ENCODE measurements at places on chromosomes 12 and 14. TPM values are rescaled to one million over a fixed set of nuclear protein-coding genes. Genes with fewer than 3 reads are reported as not detected.

The BCAT1 gene
- total RNA-seq = 110 TPM

The ESPL1 gene
- 11.8 TPM for total RNA-seq

DNA sequence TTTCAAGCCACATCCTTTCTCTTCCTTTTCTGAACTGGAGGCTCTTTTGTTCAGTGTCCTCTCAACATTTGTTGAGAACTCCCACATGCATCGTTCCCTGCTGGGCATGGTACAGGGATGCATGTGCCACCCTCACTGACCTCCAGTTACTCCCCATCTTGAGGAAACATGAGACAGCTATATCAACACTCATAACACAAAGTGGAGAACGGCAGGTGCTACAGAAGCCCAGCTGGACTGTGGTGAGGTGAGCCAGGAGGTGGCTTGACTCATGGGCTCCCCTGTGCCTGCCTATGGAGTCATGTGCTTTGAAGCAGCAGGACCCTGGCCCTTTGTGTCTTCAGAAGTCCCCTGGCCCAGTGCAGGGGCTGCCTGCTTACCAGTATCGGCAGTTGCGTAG is 9.7 kb downstream of the MYH6 start:
- H3K27ac ChIP-seq = no peak overlapping the region
- DNase-seq = no peak
- no peaks in the 10 kb centered on the region for H3K36me3 ChIP-seq
- peaks cover 7% of the 10 kb centered on the region for H3K27me3 ChIP-seq

GRCh38 chr14:24379907-24380730 is 12.1 kb downstream of the NFATC4 start:
- no peak overlapping the region for H3K27ac ChIP-seq
- H3K4me3 ChIP-seq = no peak overlapping the region
- H3K27me3 ChIP-seq = peaks cover 5% of the 10 kb centered on the region
- DNase-seq = no peak
- H3K4me1 ChIP-seq = peaks cover 6% of the 10 kb centered on the region

DNA sequence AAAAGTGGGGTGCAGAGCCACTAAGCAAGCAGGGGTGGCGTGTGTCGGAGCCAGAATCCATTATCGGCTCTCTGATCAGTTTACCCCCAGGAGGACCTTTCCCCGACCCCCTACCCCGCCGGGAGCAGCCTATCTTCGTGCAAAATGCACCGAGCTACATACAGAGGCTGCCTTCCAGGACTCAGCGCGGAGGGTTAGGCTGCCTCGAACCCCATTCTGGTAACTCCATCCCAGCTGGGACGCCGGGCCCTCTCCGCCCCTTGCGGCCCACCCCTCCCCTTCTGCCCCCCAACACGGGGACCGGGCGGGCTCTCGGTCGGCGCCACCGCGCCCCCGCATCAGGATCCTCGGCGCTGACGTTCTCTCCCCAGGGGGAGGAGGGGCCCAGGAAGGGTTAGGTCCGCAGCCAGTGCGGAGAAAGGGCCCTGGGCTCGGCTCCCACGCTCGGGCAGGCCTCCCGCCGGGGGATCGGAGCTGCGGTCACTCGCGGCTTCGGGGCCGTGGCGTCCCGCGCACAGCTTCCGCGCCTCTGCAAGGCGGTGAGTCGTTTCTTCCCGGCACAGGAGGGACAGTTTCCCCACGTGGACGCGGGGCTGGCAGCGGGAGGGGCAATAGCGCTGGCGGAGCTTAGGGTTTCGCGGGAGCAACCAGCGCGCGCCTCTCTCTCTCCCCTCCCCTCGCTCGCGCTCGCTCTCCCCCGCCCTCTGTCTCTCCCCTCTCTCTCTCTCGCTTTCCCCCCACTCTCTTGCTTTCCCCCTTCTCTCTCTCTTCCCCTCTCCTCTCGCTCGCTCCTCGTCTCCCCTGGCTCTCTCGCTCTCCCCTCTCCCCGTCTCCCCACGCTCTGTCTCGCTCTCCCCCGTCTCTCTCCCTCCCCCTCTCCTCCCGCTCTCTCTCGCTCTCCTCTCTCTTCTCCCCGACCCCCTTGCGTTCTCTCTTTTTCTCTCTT is 12.5 kb upstream of the MAP3K9 start:
- peak; percentile 46 for DNase-seq
- H3K27ac ChIP-seq = no peak overlapping the region
- H3K36me3 ChIP-seq = no peaks in the 10 kb centered on the region
- H3K4me1 ChIP-seq = peaks cover 7% of the 10 kb centered on the region

DNA sequence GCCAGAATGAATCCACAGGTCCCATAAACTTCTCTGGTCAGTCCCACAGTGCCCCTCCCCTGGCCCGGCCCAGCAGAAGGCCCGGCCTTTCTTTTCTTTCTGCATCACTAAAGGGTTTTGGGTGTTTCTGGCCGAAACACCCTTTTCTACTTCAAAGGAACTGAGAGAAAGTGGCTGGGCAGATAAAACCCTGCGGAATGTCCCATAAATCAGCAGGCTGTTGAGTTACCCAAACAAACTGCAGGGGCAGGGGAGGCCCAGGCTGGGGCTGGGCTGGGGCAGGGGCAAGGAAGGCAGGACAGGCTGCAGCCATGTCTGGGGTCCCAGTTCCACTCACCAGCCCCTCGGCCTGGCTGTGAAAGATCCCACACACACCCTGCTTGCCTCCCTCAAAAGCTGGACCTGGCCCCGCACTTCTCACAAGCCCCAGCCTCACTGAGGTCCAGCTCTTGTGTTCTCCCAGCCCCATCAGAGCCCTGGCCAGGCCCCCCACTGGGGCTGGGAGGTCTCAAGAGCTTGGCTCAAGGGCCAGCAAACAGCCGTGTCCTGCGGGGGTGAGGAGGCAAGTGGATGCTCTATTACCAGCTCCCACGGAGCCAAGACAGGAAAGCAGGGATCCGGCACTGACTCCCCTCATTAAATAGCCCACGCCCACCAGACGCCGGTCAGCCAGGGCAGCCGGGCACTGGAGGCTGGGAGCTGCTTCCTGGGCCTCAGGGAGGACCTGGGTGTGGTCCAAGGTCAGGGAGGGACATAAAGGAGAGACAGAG is 41.9 kb downstream of the CCNK start:
- H3K27me3 ChIP-seq = peaks cover 13% of the 10 kb centered on the region
- no peak overlapping the region for H3K4me3 ChIP-seq
- H3K4me1 ChIP-seq = peaks cover 6% of the 10 kb centered on the region
- H3K27ac ChIP-seq = no peak overlapping the region
- DNase-seq = no peak
- H3K36me3 ChIP-seq = peaks cover 3% of the 10 kb centered on the region

GRCh38 chr12:27276275-27276674 is 32.2 kb downstream of the STK38L start:
- H3K4me3 ChIP-seq = no peak overlapping the region
- no peak overlapping the region for H3K27ac ChIP-seq
- H3K36me3 ChIP-seq = no peaks in the 10 kb centered on the region
- peaks cover 16% of the 10 kb centered on the region for H3K4me1 ChIP-seq
- DNase-seq = no peak

GRCh38 chr12:39074063-39074462 is 168.7 kb upstream of the CPNE8 start:
- H3K27me3 ChIP-seq = no peaks in the 10 kb centered on the region
- no peak for DNase-seq
- H3K4me3 ChIP-seq = no peak overlapping the region
- no peaks in the 10 kb centered on the region for H3K36me3 ChIP-seq
- no peak overlapping the region for H3K27ac ChIP-seq
- H3K4me1 ChIP-seq = peaks cover 4% of the 10 kb centered on the region

GRCh38 chr12:45257185-45257930 is 41.5 kb downstream of the ANO6 start:
- no peaks in the 10 kb centered on the region for H3K27me3 ChIP-seq
- no peak for DNase-seq
- no peak overlapping the region for H3K4me3 ChIP-seq
- peaks cover 40% of the 10 kb centered on the region for H3K4me1 ChIP-seq
- H3K36me3 ChIP-seq = peaks cover 4% of the 10 kb centered on the region

Data from endothelial cell (in vitro differentiated cells).